Eye (tissue), 1 donor: ENCODE measurements at places on chromosomes 11 and 22.

DNA sequence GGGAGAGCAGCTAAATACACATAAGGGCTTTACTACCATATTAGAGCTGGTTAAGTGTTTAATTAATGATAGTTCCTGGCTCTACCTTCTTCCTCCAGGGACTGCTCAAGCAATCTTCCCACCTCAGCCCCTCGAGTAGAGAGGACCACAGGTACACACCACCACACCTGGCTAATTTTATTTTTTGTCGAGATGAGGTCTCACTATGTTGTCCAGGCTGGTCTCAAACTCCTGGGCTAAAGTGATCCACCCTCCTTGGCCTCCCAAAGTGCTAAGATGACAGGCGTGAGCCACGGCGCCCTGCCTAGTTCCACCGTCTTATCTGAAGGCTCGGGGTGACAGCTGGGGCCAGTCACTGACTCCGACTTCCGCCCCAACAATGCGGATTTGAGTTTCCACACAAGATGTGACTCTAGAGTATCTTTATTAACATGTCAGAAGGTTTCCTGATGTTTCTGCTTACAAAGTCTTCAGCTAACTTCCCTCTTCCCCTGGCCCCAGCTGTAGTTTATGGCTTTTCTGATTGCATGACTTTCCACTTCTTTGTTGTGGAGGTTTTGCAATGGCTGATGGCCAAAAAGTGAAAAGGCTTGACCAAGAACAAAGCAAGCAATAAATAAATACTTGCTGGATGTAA lies 16.8 kb downstream of the TPST2 start:
- DNase-seq, result no peak

- DNase-seq, result no peak
Observed at GRCh38 chr22:49534386-49534785, 293.3 kb downstream of the BRD1 start.

DNA sequence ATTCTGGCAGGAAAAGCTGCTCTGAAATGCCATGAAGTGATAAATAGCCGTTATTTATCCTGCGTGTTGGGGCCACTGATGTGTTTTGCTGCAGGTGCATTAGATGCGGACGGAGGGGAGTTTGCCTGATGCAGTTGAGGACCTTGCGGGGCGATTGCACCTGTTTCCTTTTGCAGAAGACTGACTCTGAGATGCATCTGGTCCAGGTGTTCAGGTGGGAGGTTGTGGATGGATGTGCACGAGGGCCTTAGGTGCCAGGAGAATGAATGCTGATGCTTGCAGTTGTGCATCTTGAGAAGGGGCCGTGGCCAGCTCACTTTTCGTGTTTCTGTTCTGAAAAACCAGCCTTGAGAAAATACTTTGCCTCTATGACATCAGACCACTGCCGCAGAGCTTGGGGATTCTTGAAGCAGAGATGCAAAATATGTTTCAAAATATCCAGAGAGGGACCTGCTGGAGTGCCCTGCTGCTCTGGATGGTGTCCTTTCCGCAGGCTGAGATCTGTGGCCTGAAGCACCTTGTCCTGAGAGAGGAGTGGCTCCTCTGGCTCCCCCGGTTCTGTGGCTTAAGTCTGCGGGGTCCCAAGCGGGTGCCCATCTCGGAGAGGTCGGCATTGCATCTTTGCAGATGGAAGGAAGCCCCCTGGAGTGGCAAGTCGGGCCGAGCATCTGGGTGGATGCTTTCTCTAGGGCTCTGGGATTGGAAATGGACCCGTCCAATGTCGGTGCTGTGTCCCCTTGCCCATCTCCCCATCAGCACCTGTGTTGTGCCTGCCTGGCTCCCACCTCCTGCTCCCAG lies 1031.1 kb downstream of the TBC1D22A start:
- no peak for DNase-seq

- DNase-seq, result peak; percentile 82
Observed at GRCh38 chr11:117058761-117059261, 39.4 kb downstream of the SIK3 start.

- peak; percentile 76 for DNase-seq
Observed at GRCh38 chr11:8289492-8289918, 25.8 kb upstream of the LMO1 start.

DNA sequence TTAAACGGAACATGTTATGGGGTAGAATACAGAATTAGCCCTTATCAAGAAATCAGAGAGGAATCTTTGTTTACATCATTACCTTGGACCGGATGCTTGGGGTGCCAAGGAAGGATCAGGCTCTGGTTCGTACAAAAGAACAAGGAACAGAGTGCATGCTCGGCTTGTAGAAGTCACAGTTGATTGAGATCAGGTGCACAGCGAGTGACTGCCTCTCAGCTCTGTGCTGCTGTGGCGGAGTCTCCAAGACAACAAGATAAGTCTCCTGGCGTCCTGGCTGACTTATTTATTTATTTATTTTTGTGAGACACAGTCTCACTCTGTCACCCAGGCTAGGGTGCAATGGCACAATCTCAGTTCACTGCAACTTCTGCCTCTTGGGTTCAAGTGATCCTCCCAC lies 31.8 kb downstream of the GLB1L2 start:
- DNase-seq, result peak; percentile 22

- DNase-seq, result no peak
Observed at GRCh38 chr22:44786610-44787009, 34.2 kb downstream of the ARHGAP8 start.

DNA sequence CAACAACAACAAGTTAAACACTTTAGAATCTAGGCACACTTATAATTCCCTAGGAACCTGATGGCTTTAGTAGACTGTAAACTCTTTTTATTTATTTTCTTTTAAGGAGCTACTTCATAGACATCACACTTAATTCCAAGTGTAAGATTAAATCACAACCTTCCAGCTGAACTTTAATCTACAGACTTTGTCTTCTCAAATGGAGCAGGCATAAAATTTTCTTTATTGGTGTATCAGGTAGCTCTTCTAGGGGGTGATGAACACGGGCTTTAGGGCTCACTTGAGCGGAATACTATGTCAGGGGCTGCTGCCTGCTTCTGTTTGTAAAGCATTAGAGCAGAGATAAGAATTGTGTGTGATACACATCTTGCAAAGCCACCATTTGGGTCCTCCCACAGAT lies 525.8 kb upstream of the FAT3 start:
- DNase-seq, result no peak
